ENCODE measurements at places on chromosomes 5 and 9.

DNA sequence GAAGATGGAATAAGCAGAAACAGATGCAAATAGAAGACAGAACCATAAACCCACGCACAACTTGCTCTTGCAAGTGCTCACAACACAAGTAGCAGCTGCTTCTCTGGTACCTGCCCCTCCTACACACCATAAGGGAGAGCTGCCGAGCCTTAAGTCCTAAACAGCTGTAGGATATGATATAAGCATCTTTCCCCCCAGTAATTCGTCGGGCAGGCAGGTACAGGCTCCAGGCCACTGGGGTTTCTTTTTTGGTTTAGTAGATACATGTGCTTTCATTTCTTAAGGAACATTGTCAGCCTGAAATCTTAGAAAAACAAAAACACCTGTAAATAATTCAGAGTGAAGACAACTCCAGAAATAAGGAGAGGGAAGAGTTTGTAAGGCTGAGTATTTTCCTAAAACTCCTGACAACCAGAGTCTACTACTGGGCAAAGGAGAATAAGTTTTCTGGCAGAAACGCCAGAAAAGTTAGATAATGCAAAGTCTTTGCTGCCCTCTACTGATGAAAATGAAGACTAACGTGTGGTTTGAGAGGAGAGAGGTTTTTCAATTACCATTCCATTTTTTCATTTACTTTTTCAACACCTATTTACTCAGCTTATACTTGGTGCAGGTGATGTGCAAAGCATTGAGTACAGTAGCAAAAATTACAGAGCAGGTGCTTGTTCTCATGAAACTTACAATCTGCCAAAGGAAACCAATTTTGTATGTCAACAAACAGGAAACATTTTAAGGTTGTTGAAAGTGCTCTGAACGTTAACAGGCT lies 20.1 kb upstream of the TCERG1 start:
- no peak for DNase-seq

DNA sequence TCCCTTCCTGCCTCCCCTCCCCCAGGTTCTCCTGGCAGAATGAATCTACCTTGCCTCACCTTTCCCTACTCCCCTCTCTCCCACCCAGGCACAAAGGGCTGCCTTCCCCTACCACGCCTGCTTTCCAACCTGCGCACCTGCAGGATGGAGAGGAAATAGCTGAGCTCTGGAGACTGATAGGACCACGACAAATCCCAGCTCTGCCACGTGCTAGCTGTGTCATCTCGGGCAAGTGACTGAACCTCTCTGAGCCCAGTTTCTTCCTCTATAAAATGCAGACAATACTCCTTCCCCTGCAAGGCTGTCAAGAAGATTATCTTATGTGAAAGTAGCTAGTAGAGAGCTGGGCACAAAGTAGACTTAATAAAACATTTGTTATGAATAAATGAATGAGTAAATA lies 31.2 kb upstream of the PTGS1 start:
- DNase-seq: no peak

GRCh38 chr9:14412775-14413174 lies 98.8 kb upstream of the NFIB start:
- no peak for DNase-seq

DNA sequence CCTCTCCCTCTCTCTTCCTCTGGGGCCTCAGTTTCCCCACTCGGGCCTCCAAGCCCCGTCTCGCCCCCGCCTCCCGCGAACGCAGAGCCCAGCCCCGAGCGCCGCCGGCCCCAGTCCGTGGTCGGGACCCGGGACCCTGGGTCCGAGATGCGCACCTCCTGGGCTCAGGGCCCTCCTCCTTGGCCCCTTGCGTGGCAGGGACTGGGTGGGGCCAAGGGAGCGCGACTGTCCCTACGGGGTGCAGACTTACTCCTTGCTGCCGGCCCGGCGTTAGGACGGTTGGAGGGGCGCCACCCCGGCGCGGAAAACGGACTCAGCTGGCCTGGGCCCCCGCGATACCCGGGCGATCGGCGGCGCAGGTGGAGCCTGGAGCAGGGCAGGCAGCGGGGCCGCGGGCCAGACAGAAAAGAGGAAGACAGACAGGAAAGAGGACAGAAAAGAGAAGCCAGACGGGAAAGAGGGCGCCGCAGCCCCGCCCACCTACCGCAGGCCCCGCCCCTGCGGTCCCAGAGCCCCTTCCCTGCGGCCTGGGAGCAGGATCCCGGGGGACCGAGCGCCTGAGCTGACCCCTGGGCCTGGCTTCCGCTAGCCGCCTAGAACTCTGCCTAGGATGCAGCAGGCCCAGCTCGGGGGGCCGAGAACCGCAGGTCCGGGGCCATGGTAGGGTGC lies at the start of gene GBGT1:
Gene GBGT1 (minus strand): TSS at position 411 of the 669 bp plus-strand sequence. CDS start 1,502 bp downstream, outside the sequence.
- DNase-seq: no peak

DNA sequence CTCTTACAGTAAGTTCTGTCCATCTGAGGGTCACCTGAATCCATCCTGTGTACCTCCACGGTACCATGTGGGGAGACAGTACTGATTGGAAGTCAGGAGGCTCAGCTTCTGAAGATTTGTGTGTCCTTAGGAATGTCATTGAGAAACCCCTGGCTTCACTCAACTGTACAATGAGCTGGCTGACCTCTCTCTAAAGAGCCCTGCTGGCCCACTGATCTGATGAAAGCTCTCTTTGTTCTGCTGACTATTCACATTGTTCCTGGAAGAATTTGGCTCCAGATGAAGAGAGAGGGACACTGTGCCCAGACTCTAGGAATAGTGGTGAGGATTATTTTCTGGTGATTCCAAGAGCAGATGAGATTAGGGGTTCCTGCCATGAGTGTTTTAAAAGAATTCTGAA lies 141.2 kb downstream of the LURAP1L start:
- DNase-seq: no peak

DNA sequence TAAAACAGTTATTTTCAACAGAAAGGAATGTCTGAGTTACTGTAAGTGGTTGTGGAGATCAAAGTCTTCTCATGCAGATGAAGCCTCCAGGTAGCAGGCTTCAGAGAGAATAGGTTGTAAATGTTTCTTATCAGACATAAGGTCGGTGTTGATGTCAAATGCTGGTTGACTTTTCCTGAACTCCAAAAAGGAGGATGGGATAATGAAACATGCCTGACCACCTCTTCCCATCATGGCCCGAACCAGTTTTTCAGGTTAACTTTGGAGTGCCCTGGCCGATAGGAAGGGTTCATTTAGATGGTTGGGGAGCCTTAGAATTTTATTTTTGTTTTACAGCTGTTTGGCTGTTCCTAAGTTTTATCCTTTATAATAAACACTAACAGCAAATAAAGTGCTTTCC lies 478.4 kb downstream of the ACTL7B start:
- DNase-seq: no peak

- DNase-seq: no peak
These were observed 65.4 kb upstream of the ARAP3 start for GRCh38 chr5:141747152-141748141.
